Caco-2 (cell line): ENCODE measurements at places on chromosomes 16 and 17. TPM values are rescaled to one million over a fixed set of nuclear protein-coding genes. Genes with fewer than 3 reads are reported as not detected.

EPOP gene
- 17.1 and 19.1 TPM in 2 replicates for total RNA-seq

WNK4 gene
- total RNA-seq, result 3.3 and 4.1 TPM in 2 replicates

DNA sequence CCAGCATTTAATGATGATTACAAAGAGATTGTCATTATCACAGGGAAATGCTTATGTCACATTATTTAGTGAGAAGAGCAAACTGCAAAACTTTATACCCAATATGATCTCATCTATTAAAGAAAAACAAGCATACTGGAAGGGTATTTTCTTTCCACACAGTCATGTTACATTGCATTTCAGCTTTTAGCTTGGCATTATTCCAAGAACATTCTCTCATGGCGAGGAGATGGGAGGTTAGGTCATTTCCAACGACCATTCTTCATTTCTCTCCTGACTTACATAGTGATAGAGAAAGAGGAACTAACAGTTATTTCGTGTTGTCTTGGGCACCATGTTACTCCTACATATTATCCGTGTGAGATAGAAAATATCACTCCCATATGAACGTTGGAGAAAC lies 309.4 kb upstream of the XYLT1 start:
- no peak for DNase-seq

DNA sequence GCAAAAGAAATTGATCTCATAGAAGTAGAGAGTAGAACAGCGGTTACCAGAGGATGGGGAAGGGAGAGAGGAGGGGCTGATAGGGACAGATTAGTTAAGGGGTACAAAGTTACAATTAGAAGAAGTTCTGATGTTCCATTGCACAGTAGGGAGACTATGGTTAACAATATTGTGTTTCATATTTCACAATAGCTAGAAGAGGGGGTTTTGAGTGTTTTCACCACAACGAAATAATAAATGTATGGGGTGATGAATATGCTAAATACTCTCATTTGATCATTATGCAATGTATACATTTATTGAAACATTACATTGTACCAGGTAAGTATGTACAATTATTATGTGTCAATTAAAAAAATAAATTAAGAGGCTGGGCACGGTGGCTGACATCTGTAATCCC lies 291.2 kb upstream of the KCNJ16 start:
- DNase-seq, result no peak

- no peak for DNase-seq
Observed at GRCh38 chr16:89293276-89294143, 76.0 kb downstream of the ZNF778 start.

DLG4 gene
- total RNA-seq, result 0.98 and 1.8 TPM in 2 replicates

- peak; percentile 62 for DNase-seq
Observed at GRCh38 chr16:20385844-20386832, 18.4 kb downstream of the PDILT start.

- no peak for DNase-seq
Observed at GRCh38 chr17:52134641-52135040, 23.9 kb downstream of the CA10 start.

NETO2 gene
- 35.4 and 41.2 TPM in 2 replicates for total RNA-seq

- no peak for DNase-seq
Observed at GRCh38 chr16:67423015-67423414, 6.7 kb upstream of the ZDHHC1 start.

DNA sequence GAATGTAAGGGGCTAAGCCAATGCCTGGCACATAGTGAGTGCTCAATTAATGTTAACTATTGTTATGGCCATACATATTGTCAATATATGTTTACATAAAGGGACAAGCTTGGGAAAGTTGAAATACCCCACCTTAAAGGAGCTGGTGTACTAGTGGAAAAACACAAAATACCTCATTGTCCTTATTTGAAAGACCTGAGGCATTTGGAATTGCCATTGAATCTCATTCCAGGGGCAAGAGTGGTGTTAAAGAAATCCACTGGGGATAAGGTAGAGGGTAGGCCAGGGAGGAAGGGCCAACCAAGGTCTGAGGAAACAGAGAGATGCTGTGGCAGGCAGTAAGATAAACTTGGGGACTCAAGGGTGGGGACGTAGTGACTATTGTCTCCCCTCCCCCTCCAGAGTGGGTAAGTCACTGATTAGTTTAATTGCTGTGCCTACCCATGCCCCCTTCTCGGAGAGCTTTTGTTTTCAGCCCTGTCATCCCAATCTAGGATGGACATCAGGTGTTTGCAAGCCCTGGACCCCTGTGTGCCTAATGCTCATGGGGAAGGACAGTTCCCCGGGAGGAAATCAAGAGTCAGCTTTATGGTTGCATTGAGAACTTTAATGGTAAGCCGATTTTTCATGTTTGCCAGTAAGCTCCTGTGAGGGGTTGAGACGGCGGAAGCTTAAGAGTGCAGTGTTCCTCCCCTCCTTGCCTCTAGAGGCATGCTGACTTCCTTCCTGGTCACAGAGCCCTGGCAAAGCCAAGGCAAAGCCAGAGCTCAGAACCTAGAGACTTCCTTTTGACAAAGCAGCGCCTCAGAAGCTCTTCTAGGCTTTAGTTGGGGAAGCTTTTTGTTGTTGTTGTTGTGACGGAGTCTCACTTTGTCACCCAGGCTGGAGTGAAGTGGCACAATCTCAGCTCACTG lies 2.5 kb upstream of the HEATR9 start:
- no peak for DNase-seq

GRCh38 chr17:80036715-80037477 lies 454 bp downstream of the CCDC40 start:
- DNase-seq, result peak; percentile 68

- no peak for DNase-seq
Observed at GRCh38 chr16:79171931-79172705, 428.4 kb downstream of the MAF start.

DNA sequence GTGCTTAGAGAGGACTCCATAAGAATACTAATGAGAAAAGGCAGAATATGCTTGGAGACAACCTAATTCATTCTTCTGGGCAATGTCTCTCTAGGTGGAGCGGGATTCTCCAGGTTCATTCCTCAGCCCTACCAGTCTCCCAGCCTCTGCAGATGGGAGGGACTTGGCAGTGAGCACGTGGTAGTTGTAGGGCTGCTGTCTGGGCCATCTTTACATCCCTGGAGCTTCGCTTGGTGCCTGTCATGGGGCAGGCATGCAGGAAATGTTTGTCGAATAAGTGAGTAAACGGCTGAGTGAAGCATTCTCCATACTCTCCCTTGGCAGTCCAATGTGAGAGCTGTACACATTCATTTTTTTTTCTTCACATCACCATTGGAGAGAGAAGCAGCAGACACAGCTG lies 387.5 kb downstream of the UTP18 start:
- no peak for DNase-seq

ZNF764 gene
- 8.5 and 10.9 TPM in 2 replicates for total RNA-seq

DNA sequence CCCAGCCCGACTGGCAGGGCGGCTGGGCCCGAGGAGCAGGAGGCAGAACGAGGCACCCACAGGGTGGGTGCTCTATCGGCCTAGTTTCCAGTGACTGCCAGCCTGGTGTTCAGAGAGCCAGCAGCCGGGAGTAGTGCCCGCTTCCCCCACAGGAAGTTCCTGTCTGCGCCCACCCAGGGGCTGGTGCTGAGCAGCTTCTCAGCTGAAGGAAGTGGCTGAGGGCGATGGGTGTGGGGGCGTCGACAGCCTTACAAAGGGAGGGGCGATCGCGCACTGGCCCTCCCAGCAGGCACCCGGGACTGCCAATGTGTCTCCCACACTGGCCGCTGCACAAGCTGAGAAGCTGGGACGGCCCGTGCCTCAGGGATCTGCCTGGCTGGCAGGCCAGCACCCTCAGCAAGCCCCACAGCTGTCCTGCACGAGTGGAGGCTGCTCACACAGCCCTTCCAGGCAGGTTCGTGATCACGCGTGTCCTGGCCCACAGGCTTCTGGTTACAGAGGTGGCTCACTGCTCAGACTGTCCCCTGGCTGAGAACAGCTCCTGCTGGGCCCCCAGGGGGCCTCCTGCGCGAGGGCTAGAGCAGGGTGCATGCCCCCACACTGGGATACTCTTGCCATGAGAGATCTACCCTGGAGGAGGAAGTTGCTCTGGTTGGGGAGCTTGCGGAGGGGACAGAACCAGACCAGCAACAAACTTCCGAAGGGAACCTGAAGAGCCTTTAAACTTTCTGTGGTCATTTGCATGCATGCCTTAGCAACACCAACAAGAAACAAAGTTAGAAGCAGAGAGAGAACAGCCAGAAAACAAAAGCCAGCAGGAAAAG lies 2.5 kb downstream of the RNF166 start:
- no peak for DNase-seq

- DNase-seq, result no peak
Observed at GRCh38 chr17:83028851-83029250, 50.6 kb upstream of the METRNL start.

DNA sequence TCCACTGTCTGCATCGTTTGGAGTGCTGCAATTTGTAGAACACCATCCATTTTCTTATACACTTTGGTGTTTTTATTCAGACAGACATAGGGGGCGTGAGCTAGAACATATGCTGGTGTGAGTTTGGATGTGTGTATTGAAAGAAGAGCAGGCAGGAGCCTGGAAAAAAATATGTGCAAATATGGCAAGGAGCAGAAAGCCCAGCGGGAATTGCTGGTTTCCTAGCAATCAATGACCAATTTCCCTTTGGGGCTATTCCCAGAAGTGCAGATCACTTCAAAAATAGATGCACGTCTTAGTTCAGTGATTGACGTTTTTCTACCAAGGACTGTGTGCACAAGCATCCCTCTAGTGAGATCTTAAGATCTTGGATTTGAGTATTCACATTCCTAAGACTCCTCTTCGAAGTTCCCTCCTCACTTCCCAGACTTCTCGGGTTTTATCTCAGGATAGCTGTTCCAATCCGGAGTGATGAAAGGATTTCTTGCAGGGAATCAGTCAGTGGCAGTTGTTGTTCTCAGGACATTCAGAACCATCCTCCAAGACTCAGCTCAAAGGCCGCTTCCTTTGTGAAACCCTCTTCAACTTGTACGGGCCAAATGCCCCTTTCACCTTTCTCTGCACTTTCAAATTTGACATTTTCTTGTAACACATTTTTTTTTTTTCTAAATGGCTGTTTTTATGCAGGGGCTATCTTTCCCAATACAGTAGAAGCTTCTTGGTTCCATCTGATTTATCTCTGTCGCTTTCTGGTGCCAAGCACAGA lies 268.7 kb upstream of the ASIC2 start:
- DNase-seq, result no peak

NPIPB4 gene
- 136 and 150 TPM in 2 replicates for total RNA-seq

GRCh38 chr17:41657936-41658335 lies 30.7 kb upstream of the EIF1 start:
- DNase-seq, result no peak

GPRC5B gene
- total RNA-seq, result 7.6 and 14.0 TPM in 2 replicates

DNA sequence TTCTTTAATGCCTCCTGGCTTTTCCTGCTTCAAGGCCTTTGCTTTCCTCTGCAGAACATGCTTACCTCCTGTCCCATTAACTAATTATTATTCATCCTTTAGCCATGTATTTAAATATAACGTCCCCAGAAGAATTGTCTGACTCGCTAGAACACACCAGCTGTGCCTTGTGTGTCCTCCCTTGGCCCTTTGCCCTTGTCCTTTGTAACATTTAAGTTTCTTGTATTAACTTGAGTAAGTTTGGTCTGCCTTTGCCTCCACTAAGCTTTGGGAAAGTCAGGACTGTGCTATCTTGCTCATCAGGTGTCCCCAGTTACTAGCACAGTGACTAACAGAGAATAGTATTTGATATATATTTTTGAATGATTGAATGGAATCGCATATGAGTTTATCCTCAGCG lies 29.6 kb upstream of the ABCA9 start:
- DNase-seq, result no peak

NOTUM gene
- total RNA-seq, result 11.1 and 13.0 TPM in 2 replicates

DNA sequence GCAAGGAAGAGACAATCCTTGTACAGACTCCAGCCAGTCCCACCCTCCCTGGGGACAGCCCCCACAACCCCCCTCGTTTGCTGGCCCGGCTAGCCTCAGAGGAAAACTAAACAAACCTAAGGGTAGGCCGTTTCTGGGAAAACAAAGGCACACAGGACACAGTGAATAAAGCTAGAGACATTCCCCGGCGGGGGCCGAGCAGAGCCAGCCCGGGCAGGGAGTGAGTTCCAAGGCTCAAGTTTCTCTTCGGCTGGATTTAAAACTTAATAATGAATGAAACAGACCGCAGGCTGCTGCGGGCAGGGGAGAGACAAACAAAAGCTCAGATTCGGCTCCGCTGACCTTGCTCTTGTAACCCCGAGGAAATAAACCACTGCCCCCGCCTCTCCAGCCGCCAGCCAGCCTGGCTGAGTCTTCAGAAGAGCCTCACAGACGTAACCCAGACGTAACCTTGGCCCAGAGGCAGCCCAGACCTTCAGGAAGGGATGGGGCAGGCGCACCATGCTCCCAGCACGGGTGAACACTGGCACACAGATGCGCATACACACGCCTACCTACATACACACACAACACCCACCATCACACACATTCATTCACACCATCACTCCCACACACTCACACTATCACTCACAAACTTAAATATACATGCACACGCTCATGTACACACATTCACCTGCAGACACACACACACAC lies 216.0 kb downstream of the ZNF423 start:
- DNase-seq, result no peak

DNA sequence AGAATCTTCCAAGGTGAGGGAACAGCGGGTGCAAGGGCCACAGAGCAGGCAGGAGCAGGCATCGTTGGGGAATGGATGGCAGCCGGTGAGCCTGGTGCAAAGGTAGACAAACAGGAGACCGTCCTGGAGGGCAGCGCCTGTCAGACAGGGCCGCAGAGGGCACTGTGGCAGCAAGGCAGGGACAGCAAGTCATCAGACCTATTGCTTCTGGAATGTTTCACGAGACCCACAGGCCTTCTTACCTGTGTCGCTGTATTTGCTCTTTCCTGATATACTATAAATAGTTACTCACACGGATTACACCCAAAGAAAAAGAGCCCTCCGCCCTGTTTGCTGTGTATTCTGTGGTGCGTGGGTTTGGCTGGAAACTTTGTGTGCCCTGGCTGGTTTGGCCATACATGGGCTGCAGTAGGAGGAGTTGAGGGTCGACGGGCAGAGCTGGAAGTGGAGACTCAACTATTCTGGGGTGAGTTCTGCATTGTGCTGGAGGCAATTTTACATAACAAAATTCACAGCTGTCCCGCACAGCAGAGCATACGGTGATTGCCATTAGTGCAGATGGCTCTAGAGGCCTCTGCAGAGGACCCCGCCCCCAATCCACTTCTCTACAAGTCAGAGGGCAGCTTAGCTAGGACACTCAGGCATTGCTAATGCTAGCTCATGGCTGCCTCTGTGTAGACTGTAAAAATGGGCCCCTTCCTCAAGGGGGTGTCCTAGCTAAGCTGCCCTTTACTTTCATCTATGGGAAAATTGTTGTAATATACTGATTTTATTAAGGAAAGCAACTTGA lies 18.6 kb upstream of the POLR3E start:
- DNase-seq, result no peak

KRTAP4-1 gene
- total RNA-seq, result 0.49 TPM in 1 of 2 replicates, not detected in the other

DNA sequence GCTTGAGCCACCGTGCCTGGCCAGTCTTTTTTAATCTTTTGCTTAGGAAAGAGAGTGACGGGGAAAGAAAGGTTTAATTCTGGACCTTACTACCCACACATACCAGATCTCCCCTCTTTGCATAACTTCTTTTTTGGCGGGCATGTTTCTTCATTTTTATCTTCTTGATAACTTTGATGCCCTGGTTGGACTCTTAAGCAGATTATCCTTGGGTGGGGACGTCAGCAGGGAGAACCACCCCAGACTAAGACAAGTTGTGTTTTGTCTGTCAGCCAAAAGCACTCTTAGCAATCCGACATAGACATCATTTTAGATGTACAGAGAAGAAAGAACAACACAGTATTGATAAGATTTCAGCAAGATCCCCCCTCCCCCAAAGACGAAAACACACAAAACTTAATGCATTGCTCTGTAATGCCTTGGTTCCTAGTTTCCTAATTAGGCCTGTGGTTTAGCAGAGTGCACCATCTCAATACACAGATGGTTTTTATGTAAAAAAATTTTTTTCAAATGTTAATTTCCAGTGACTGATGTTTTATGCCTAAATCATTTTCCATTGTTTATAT lies 99.9 kb downstream of the MSI2 start:
- no peak for DNase-seq
